ENCODE measurements at places on chromosomes 6 and 20.

DNA sequence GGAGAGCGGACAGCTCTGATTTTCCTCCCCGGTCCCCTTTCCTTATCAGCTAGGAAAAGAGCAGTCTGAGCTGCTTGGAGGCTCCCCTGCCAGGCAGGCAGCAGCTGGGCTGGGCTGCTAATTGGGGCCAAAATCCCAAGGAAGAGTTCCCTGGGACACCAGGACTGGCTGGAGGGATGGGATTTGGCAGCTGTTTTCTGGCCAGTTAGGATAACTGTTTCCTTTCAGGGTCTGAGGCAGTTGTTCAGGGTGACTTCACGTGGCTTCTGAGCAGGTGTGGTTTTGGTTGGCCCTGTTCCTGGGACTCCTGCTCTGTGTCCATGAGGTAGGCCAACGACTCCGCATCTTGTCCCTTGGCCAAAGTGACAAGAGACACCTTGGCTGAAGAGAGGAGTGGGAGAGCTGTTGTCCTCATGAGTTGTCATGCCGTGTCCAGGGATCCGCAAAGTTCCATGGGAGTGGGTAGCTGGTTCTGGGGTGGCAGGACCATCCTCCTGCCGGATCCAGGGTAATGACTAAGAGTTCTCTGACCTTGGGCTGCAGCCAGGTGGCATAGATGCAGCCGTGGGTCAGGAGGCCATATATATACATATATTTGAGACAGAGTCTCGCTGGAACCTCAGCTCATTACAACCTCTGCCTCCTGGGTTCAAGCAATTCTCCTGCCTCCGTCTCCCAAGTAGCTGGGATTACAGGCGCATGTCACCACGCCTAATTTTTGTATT is 21.2 kb downstream of the MRPS18A start:
- DNase-seq = no peak

- DNase-seq = peak; percentile 8
These were observed 124.3 kb upstream of the MLIP start for GRCh38 chr6:53986721-53987521.

DNA sequence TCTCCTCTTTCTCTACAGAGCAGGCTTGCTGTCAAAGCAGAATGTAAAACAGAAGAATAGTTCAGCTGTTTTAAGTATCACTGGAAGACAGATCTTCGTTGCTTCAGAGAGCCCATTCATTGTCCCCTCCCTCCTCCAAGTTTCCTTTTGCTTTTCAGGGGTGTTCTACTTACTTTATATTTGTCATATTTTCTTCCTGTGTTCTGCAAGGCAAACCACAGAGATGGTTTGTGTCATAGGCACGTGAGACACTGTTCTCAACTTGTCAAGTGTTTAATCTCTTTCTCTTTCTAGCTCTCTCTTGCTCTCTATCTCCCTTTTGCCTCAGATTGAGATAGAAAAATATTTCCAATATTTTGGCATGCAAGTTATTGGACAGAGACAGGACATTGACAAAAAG is 228.9 kb upstream of the DEFB112 start:
- DNase-seq = no peak

GRCh38 chr20:36606158-36607066 is 833 bp downstream of the RAB5IF start:
- DNase-seq = no peak

GRCh38 chr6:110878751-110879522 is 4.4 kb downstream of the AMD1 start:
- DNase-seq = peak; percentile 14

DNA sequence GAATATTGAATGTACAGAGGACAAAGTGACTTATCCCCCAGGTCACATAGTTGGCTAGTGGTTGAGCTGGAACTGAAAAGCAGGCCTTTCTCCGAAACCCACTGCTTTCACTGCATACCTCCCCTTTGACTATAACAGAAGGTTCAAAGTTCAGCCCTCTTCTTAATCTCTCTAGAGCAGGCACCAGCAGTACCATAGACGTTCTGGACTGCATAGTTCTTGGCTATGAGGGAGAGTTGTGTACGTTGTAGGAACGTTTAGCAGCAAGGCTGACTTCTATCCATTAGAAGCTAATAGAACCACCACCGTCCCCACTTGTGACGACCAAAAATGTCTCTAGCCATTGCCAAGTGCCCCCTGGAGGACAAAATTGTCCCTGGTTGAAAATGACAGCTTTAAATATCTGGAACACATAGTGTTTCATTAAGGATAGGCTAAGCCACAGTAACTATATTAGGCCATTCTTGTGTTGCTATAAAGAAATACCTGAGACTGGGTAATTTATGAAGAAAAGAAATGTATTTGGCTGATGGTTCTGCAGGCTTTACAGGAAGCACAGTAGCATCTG is 123.8 kb upstream of the MTHFD1L start:
- DNase-seq = no peak

DNA sequence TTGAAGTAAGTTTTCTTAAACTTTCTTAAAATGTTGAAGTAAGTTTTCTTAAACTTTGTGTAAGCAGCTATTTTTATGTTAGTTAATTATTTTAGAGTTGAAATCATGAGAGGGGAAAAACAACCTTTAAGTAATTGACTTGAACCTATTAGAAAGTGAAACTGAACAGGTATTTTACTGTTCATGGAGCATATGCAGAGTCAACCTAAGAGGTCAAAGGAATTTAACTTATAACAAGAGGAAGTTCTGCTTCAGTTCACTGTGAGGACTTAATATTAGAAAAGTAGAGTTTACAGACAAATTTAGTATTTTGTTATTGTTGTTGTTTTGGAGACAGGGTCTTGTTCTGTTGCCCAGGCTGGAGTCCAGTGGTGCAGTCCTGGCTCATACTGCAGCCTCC is 38.0 kb downstream of the CDYL start:
- DNase-seq = no peak

- no peak for DNase-seq
These were observed 63.3 kb downstream of the SASH1 start for GRCh38 chr6:148405894-148406293.

GRCh38 chr6:52876056-52876787 is 33.3 kb downstream of the GSTA3 start:
- DNase-seq = no peak

DNA sequence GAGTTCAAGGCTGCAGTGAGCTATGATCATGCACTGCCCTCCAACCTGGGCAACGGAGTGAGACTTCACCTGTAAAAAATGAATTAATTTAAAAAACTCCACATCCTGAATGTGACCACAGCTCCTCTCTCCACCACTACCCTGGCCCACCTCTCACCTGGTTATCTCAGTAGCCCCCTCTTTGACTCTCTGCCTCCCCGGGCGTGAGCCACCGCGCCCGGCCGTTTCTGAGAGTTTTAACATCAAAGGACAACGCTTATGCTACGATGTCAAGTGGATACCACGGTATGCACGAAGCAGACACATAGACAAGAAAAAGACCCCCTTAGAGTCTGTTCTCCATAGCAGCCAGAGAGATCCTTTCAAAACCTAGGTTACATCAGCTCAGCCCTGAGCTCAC is 48.7 kb downstream of the FGD2 start:
- DNase-seq = no peak

- no peak for DNase-seq
These were observed 224.5 kb downstream of the RFPL4B start for GRCh38 chr6:112571488-112572270.

DNA sequence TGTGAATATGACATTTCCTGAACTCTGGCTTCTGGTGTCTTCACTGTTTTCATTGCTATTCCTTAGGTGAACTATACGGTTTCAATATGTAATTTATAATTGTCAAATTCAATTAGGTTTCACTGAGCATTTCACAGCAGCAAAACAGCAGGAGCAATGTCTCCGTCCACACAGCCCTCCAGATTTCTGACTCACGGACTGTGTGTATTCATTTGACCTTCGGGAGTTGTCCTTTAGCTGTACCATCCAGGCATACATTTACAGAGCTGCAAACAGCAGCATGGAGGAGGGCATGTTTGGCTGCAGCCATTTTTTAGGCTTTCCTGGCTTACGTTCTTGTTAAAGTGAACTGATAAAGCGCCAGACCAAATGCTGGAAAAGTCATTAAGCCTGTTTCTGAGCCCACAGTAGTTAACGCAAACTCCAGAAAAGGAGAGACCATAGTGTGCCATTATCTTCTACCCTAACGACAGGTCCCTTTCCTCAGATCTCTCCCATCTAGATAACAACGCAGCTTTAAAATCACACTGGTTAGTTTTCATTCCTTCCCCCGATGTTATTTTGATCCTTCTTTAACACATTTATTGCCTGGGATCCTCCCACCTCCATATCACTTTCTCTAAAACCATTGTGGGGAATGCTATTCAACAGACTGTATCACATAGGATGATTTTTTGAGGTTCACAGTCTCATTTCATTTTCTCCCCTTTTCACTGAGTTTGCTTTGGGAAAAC is 18.3 kb downstream of the FOXC1 start:
- DNase-seq = no peak

- no peak for DNase-seq
These were observed 243.1 kb downstream of the ALDH8A1 start for GRCh38 chr6:134706806-134707205.

GRCh38 chr6:5471044-5471443 is 209.7 kb downstream of the FARS2 start:
- peak; percentile 68 for DNase-seq

All from NCI-H2081 (cell line).